Activated T-helper 1 cell treated with anti-CD3 and anti-CD28 coated beads, Interleukin-12 subunit alpha, Interleukin-12 subunit beta, Interleukin-2, Interleukin-4 antibody, amounts not matched to agents 30 ng/mL and 10 ng/mL and 1 ng/mL, durations not matched to agents 14 hours and 24 hours and 36 hours (primary cell): ENCODE measurements at places on chromosomes 3 and 15. TPM values are rescaled to one million over a fixed set of nuclear protein-coding genes. Genes with fewer than 3 reads are reported as not detected.

GRCh38 chr15:85099195-85099803 lies 117.6 kb downstream of the PDE8A start:
- no peak overlapping the region for H3K27ac ChIP-seq
- H3K4me1 ChIP-seq, result no peaks in the 10 kb centered on the region
- H3K36me3 ChIP-seq, result peaks cover 15% of the 10 kb centered on the region
- DNase-seq, result no peak

DNA sequence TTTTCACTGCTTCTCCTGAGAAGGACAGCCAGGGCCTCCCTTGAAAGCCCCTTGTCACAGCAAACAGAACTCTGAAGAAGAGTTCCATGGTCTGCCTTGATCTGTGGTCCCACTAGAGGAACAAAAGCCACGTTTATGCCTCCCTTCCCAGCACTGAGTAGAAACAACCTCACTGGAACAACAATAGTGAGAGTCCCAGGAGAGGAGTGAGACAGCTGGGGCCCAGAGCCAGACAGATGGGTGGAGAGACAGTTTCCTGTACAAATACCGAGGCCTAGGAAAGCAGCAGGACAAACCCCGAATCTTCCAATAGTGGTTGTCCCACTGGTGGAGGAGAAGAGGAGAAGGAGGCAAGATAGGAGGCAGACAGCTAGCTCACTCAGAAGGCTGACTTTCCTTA lies 106.1 kb downstream of the WDR76 start:
- H3K4me1 ChIP-seq, result no peaks in the 10 kb centered on the region
- no peak overlapping the region for H3K4me3 ChIP-seq
- no peaks in the 10 kb centered on the region for H3K36me3 ChIP-seq
- no peak for DNase-seq

Gene LMCD1
- 0.52 and 0.83 TPM in 2 replicates for total RNA-seq

- no peak overlapping the region for H3K4me3 ChIP-seq
- no peaks in the 10 kb centered on the region for H3K36me3 ChIP-seq
- H3K27ac ChIP-seq, result no peak overlapping the region
- H3K4me1 ChIP-seq, result no peaks in the 10 kb centered on the region
Measured at GRCh38 chr3:133935843-133936769, 40.4 kb upstream of the RAB6B start.

DNA sequence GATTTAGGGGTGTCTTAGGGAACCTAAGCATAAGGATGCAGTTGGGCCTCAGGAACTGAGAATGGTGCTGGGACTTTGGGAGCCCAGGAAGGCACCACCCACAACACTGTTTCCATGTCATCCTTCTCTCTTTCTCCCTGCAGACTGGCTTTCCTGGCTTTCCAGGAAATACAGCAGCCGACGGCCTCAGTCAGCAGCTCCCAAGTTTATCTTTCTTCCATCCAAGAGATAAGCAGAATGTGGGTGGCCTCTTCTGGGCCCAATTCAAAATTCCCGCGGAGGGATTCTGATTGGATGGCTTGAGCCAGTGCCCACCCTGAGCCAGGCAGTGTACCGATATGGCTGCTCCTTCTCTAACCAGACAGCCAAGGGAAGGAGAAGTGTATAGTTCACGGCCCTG lies 4.5 kb upstream of the CLN6 start:
- H3K4me1 ChIP-seq, result peaks cover 13% of the 10 kb centered on the region
- no peaks in the 10 kb centered on the region for H3K36me3 ChIP-seq
- peaks cover 5% of the 10 kb centered on the region for H3K27me3 ChIP-seq
- DNase-seq, result no peak
- H3K4me3 ChIP-seq, result no peak overlapping the region

GRCh38 chr15:93331545-93332167 lies 242.6 kb upstream of the RGMA start:
- peaks cover 16% of the 10 kb centered on the region for H3K27me3 ChIP-seq
- H3K4me1 ChIP-seq, result no peaks in the 10 kb centered on the region
- H3K4me3 ChIP-seq, result no peak overlapping the region

Gene CPN2
- total RNA-seq, result not detected in 2 replicates

Gene MRPS11
- total RNA-seq, result 68.3 and 78.0 TPM in 2 replicates

Gene NUP210
- 149 and 152 TPM in 2 replicates for total RNA-seq

Gene C3orf70
- total RNA-seq, result 0.10 TPM in 2 replicates

DNA sequence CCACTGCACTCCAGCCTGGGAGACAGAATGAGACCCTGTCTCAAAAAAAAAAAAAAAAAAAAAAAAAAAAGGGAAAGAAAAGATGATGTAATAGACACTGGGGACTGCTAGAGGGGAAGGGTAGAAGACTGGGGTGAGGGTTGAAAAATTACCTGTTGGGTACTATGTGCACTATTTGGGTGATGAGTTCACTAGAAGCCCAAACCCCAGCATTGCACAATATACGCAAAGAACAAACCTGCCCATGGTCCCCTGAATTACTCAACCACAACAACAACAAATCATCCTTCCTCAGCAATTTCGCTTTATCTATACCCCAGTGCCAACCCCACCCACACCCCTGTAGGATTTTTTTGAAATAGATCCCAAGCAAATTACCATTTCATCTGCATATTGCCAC lies 13.5 kb downstream of the NIPA1 start:
- H3K4me3 ChIP-seq, result no peak overlapping the region
- no peak overlapping the region for H3K27ac ChIP-seq
- DNase-seq, result no peak
- H3K4me1 ChIP-seq, result peaks cover 14% of the 10 kb centered on the region

Gene ATXN7
- total RNA-seq, result 40.7 and 48.2 TPM in 2 replicates

Gene STRA6
- total RNA-seq, result 0.23 TPM in 1 of 2 replicates, not detected in the other

- H3K4me3 ChIP-seq, result no peak overlapping the region
- H3K27ac ChIP-seq, result no peak overlapping the region
- no peaks in the 10 kb centered on the region for H3K4me1 ChIP-seq
- peaks cover 2% of the 10 kb centered on the region for H3K27me3 ChIP-seq
- no peak for DNase-seq
- H3K36me3 ChIP-seq, result no peaks in the 10 kb centered on the region
Measured at GRCh38 chr3:170344971-170345370, 12.5 kb upstream of the SKIL start.

- DNase-seq, result no peak
- peaks cover 24% of the 10 kb centered on the region for H3K36me3 ChIP-seq
- H3K27ac ChIP-seq, result no peak overlapping the region
- no peak overlapping the region for H3K4me3 ChIP-seq
- no peaks in the 10 kb centered on the region for H3K27me3 ChIP-seq
Measured at GRCh38 chr3:17039594-17039993, 154.8 kb downstream of the PLCL2 start.

DNA sequence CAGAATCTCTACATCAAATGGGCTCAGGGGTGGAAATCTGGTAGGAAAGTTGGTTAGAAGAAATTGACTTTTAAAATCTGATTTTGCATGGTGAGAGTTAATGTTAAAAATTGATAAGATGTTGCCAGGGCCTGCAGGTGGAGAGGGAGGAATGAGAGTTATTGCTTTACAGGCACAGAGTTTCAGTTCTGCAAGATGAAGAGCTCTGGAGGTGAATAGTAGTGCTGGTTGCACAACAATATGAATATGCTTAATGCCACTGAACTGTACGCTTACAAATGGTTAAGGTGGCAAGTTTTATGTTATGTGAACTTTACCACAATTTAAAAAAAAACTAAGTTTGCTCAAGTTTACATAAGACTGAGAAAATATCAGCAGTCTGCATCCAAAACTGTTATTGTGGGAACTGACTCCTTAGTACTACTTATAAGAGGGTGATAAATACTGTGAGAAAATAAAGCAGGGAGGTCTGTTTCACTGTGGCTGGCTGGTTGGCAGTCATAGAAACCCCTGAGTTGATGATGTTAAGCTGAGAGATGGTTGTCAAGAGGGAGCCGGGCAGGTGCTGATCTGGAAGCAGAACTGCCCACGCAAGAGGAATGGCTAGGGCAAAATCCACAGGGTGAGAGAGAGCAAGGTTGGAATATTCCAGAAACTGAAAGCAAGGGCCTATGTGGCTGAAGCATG lies 144.9 kb downstream of the EDEM1 start:
- H3K4me3 ChIP-seq, result no peak overlapping the region
- H3K36me3 ChIP-seq, result no peaks in the 10 kb centered on the region
- DNase-seq, result no peak
- H3K27ac ChIP-seq, result peak overlapping the region; percentile 13
- H3K4me1 ChIP-seq, result peaks cover 8% of the 10 kb centered on the region
- peaks cover 6% of the 10 kb centered on the region for H3K27me3 ChIP-seq

DNA sequence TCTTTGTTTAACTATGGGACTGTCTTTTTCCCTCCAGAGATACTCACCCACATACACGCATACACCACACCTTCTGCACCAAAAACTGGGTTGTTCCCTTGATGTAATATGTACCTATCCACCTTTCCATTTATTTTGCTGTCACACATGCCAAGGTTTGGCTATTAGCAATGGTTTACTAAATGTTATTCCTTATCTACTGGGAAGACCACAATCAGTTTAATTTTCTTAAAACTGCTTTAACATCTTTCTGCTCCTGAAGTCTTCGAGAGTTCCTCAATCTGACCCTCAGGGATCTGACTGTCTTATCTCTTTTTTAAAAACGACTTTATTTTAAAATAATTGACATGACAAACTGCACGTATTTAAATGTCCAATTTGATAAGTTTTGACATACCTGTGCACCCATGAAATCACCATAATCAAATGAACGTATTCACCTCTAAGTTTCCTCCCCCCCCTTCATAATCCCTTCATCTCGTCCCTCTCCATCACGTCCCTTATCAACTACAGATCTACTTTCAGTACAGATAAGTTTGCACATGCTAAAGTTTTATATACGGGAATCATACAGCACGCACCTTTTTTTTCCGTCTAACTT lies 805 bp upstream of the TRPM7 start:
- H3K27me3 ChIP-seq, result no peaks in the 10 kb centered on the region
- H3K27ac ChIP-seq, result peak overlapping the region; percentile 87
- DNase-seq, result no peak
- peaks cover 22% of the 10 kb centered on the region for H3K36me3 ChIP-seq
- peak overlapping the region; percentile 97 for H3K4me3 ChIP-seq

Gene CFAP100
- not detected in 2 replicates for total RNA-seq

DNA sequence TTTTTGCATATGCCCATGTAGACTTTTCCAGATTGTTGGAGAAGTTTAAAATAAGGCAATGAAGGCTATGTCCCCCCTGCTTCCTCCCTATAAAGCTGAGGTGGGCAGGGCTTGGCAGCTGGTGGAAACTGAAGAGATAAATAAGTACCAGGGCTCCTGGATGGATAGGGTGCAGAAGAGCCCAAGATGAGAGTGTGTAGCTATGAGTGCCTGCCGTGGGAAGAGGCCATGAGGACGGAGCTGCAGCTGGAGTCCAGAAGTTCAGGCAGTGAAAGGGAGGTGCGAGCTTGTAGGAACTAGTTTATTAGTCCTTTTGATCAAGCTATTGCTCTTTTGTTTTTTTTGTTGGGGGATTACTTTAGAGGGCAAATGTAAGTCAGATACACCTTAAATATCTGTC lies 52.4 kb downstream of the PHLDB2 start:
- no peaks in the 10 kb centered on the region for H3K36me3 ChIP-seq
- no peak overlapping the region for H3K27ac ChIP-seq
- DNase-seq, result no peak
- H3K4me3 ChIP-seq, result no peak overlapping the region
- no peaks in the 10 kb centered on the region for H3K4me1 ChIP-seq

DNA sequence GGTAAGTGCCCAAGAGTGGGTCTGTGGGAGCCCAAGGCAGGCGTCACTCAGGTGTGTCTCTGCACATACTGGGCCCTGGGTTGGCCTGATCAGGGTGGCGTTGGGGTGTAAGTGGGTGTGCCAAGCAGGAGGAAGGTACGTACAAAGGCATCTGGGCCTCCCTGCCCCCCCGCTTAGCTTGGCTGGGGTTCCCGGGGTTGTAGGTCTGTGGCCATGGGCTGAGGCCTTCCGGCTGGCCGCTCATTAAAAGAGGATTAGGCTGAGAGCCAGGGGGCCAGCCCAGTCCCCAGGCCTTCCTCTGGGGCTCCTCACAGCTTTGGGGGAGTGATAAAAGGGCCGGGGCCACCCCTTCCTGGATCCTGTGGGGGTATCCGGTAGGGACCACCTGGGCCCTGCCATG lies 13.3 kb downstream of the SEMA3F start:
- peaks cover 4% of the 10 kb centered on the region for H3K27me3 ChIP-seq
- H3K4me3 ChIP-seq, result no peak overlapping the region
- H3K4me1 ChIP-seq, result no peaks in the 10 kb centered on the region
- H3K27ac ChIP-seq, result no peak overlapping the region

GRCh38 chr3:19885468-19885867 lies 48.5 kb downstream of the EFHB start:
- H3K4me3 ChIP-seq, result no peak overlapping the region
- no peaks in the 10 kb centered on the region for H3K36me3 ChIP-seq
- H3K27ac ChIP-seq, result no peak overlapping the region
- no peak for DNase-seq

DNA sequence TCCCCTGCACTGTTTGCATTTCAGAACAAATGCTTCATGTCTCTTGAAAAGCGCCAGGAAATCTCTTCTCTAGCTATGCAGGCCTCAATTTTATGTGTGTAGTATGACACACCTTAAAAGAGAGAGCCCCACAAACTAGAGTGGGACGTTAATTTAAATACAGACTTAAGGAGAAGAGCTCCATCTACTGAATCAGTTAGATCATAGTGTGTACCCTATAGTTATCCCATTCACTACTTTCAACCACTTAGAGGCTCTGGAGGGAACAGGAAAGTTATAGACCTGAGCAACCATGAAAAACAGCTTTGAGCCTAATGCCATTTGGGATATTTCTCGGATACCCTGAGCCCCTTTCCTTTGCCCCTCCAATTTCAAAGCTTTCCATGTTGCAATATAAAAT lies 153.7 kb downstream of the TIGIT start:
- H3K27ac ChIP-seq, result no peak overlapping the region
- H3K4me1 ChIP-seq, result no peaks in the 10 kb centered on the region
- peaks cover 5% of the 10 kb centered on the region for H3K27me3 ChIP-seq
- no peaks in the 10 kb centered on the region for H3K36me3 ChIP-seq
- DNase-seq, result no peak
- no peak overlapping the region for H3K4me3 ChIP-seq

Gene GNAT1
- total RNA-seq, result not detected in 2 replicates

Gene REC114
- total RNA-seq, result not detected in 2 replicates

GRCh38 chr3:1082108-1082507 lies 10.7 kb upstream of the CNTN6 start:
- no peak overlapping the region for H3K4me3 ChIP-seq
- no peaks in the 10 kb centered on the region for H3K27me3 ChIP-seq

Gene HRG
- not detected in 2 replicates for total RNA-seq

GRCh38 chr3:58098531-58098930 lies 90.3 kb downstream of the FLNB start:
- H3K4me1 ChIP-seq, result no peaks in the 10 kb centered on the region
- DNase-seq, result no peak
- H3K27me3 ChIP-seq, result no peaks in the 10 kb centered on the region
- H3K4me3 ChIP-seq, result no peak overlapping the region

GRCh38 chr3:184460276-184460675 lies 80.4 kb downstream of the CHRD start:
- no peaks in the 10 kb centered on the region for H3K4me1 ChIP-seq
- peaks cover 3% of the 10 kb centered on the region for H3K27me3 ChIP-seq
- no peaks in the 10 kb centered on the region for H3K36me3 ChIP-seq
